ENCODE measurements at places on chromosomes 3 and 15.

DNA sequence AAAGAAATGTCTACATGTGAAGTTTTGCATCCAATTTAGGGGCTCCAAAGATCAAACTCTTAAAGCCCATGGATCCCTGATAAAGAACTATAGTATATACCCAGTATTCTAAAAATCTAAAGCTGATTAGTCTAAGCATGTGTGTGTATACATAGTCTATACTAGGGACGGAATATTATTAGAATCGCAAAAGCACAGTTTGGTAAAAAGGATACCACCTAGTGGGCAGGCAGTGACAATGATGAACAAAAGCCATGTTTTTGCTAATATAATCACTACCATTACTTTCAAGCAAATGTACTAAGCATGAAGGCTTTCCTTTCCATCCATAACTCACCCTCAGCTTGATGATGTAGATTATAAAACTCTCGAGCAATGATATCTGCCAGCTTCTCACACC is 16.5 kb downstream of the POLQ start:
- DNase-seq, result no peak

DNA sequence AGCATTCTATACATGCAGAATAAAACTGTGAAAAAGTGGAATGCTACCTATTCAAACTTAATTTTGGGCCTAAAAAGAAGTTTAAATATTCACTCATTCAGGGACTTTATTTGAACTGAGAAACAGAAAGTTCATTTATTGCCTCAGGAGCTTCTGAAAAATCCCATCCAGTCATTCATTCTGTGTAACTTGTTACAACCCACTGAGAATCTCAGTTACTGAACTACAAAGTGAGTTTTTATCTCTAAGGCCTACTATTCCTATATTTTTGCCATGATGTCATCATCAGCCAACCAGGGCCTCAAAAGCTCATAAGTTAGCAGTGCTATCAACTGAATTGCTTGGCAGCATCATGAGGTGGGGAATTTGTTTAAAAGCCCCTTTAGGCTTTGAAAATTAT is 98.0 kb upstream of the BOC start:
- DNase-seq, result no peak

DNA sequence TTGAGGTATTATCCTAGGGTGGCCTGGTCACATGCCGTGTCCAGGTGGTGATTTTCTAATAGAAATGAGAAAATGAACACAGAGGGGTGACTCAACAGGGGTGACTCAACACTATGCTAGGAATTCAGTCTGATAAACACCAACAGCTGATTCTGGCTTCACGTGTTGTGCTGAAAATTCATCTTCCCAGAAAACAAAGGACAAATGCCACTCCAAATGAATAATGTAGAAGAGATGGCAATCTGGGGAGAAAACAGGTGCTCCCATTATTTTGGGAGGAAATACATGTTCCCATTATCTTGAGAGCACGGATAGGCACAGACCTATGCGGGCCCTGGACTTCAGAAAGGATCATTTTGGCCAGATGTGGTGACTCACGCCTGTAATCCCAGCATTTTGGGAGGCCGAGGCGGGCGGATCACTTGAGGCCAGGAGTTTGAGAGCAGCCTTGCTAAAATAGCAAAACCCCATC is 101.2 kb upstream of the MEX3B start:
- no peak for DNase-seq

GRCh38 chr15:70701891-70702568 is 61.3 kb downstream of the UACA start:
- DNase-seq, result no peak

- no peak for DNase-seq
Measured at GRCh38 chr15:92887869-92888268, 12.3 kb upstream of the CHD2 start.

DNA sequence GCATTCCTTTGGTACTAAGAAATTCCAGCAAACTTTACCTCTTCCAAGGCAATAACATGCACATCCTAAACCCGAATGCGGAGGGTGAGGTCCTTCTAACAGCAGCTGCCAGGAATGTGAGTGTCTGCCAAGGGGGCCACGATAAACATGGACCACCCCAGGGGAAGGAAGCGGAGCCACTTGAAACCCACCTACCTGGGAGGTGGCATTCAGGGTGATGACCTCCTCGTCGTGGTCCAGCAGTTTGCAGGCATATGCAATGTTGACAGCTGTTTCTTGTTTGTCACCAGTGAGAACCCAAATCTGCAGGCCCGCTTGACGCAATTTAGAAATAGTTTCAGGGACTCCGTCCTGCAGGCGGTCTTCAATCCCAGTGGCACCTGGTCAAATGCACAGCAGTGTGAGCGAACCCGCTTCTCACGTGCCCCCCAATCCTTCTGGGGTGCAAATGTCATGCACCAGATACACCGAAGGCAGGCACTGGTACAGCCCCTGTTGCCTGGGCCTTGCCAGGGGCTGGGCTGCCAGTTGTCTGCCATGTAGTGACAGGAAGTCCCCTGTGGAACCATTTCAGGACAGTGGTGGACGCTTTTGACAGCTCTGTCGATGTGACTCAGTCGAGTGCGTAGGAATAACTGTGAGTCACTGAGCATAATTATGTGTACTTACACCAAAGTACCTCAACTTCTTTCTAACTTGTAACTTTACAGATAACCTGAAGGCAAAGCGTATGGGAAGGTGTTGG is 161.2 kb downstream of the ATP10A start:
- DNase-seq, result no peak

GRCh38 chr3:48151807-48152427 is 36.3 kb downstream of the CDC25A start:
- DNase-seq, result no peak

- DNase-seq, result no peak
Measured at GRCh38 chr3:37971467-37971866, 19.1 kb upstream of the VILL start.

DNA sequence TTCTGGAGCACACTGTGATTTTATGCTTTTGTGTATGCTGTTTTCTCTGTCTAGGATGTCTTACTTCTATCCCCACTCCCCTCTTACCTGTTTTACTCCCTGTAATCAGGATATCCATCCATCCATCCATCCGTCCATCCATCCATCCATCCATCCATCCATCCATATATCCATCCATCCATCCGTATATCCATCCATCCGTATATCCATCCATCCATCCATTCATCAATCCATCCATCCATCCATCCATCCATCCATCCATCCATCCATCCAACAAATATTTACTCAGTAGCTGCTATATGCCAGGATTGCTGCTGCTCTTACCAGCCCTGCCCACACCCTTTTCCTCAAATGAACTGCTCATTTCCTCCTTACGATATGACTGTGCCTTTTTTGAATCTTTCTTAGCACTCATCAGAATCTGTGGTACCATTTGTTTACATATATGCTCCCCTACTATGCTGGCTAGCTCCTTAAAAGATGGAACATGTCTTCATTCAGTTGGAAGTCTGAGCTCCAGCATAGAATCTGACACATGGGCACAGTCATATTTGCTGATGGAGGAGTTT is 35.2 kb downstream of the USP13 start:
- DNase-seq, result no peak

- DNase-seq, result no peak
Measured at GRCh38 chr3:170614214-170614966, 28.5 kb upstream of the SLC7A14 start.

GRCh38 chr15:45346381-45346780 is 32.0 kb downstream of the GATM start:
- DNase-seq, result no peak

- DNase-seq, result no peak
Measured at GRCh38 chr15:69996321-69997160, 101.2 kb downstream of the TLE3 start.

GRCh38 chr15:25056484-25057425 is 102.0 kb downstream of the SNRPN start:
- DNase-seq, result no peak

- no peak for DNase-seq
Measured at GRCh38 chr3:177484206-177484605, 286.9 kb upstream of the TBL1XR1 start.

GRCh38 chr3:158936530-158937113 is 134.8 kb downstream of the MFSD1 start:
- no peak for DNase-seq

DNA sequence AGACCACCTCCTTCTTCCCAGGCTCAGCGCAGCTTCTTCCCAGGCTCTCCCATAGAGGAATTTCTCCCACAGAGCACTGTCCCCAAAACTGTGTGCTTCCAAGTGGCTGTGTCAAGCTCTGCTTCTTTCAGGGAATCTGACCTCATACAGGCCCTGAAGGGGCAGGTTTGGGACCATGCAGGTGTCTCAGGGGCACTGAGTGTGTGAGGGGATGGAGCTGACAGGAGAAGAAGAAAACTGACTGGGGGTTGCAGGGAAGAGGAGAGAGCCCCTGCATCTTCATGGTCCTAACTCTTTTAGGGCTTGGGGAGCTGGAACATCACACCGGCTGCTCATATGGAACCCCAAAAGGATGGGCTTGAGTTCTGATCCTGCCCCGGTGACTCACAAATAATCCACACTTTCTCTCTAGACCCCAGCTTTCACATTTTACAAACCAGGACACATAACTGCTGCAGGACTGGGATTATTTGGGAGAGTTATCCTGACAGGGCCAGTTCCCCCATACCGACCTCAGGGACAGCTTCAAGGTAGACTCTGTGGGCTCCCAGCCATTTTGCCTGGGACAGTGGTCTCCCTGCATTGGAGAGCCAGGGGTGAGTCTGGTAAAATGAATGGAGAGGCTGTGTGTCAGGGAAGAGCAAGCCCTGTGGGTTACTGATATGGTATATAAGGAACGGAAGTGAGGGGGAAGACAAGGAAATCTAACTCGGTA is 316.1 kb downstream of the TLE3 start:
- no peak for DNase-seq

GRCh38 chr3:158085931-158086330 is 20.3 kb downstream of the SHOX2 start:
- no peak for DNase-seq

DNA sequence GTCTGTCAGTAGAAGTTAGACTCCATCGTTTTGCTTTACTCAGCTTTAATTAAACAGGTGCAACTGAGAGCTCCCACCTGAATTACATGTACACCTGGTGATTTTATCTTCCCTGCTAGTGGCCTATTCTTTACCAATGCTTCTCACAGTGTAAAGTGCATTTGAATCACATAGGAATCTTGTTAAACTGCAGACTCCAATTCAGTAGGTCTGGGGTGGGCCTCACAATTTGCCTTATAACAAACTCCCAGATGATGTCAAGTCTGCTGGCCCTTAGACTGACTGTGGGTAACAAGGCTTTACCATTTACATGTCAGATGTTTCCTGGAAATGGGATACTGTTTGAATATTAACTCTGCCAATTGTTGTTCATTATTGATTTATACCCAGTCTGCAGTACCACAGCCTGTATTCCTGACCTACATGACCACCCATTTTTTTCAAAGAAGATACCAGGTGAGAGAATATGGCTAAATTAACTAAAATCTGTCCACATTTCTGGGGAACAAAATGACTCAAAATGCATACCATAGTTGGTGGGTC is 37.2 kb downstream of the CMSS1 start:
- DNase-seq, result no peak

DNA sequence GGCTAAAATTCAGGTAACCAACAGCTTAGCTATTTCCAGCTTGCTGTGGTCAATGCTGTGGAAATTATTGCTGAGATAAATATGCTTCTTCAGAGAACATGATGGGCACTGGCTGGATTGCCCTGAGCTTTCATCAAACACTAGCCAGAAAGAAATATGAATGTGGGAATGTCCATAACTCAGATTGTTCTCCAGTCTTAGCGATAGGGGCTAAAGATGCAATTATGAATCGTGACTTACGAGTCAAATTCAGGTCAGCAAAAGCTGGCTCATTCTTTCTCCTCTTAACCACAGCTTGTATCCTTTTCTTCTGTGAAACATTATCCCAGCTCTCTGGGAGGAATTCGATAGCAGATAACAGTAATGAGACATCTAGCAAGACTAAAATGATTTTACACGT is 307.6 kb downstream of the RYR3 start:
- DNase-seq, result no peak

DNA sequence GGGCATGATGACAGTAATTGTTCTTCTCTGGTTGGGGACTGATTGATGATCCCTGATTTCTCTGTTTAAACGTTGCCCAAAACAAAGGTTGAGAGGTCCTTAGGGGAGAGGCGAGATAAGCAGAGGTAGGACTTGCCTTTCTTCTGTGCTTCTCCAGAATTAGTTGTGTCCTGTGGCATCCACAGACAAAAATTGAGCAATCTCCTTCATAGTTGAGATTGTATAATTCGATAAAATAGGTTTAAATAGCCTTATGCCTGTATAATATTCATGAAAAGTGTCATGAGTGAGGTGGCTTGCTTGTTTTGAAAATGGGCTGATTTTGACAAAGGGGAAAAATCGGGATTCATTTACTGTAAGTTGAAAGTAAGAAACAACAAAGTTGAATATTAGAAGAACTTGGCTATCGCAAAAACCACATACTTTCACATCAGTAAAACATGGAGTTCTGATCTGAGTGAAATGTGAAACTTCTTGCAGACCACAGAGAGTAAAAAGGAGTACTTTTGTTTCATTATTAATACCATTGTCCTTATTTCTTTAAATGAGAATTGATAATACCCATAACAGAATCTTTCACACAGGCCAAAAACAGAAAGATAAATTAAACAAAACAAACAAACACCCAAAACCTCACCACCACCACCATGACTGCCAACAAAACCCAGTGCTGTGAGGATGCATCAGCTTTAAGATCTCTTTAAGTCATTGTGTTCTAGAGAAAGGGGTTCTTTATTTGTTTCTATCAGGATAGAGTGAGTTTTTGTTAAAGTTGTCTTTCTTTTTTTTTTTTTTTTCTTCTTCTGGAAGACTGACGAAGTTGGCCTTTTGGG is 155.7 kb downstream of the LPP start:
- no peak for DNase-seq

- DNase-seq, result no peak
Measured at GRCh38 chr3:17181413-17181907, 296.7 kb downstream of the PLCL2 start.

GRCh38 chr3:89340408-89340807 is 233.0 kb downstream of the EPHA3 start:
- no peak for DNase-seq

- DNase-seq, result no peak
Measured at GRCh38 chr3:148883163-148883562, 18.1 kb downstream of the CPA3 start.

DNA sequence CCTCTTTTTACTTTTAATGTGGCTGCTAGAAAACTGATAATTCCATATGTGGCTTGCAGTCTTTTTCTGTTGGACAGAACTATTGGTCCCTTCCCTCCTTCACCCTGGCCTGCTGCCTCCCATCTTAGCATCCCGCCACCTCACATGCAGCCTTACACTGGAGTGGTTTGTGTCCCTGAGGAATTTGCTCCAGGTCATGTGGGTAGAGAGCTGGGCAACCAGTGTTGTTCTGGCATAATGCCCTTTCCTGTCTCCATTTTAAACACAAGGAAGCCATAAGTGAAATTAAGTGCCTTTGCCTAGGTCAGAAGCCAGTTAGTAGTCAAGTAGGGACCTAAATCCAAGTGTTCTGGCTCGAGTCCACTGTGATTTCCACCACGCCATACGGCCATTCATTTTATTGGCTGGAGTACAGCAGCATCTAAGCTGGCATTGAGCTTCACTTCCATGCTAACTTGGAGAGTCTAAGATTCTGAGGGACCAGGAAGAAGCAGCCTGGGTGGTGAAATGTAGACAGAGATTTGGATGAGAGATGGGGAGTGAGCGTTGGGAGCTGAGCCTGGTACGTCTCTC is 46.0 kb upstream of the PLXNA1 start:
- DNase-seq, result no peak

- DNase-seq, result no peak
Measured at GRCh38 chr15:63240109-63240508, 37.3 kb upstream of the APH1B start.

GRCh38 chr15:70079888-70080287 is 17.8 kb downstream of the TLE3 start:
- no peak for DNase-seq

GRCh38 chr3:126911162-126912026 is 71.5 kb upstream of the PLXNA1 start:
- DNase-seq, result peak; percentile 48

All from stimulated activated CD8-positive, alpha-beta memory T cell treated with anti-CD3 and anti-CD28 coated beads, Interleukin-4, amount 100 ng/mL, for 1 hour (primary cell).